ENCODE measurements at places on chromosomes 3 and 15.
A peak's percentile ranks its signal among the peaks of the same experiment; 100 is the strongest.

DNA sequence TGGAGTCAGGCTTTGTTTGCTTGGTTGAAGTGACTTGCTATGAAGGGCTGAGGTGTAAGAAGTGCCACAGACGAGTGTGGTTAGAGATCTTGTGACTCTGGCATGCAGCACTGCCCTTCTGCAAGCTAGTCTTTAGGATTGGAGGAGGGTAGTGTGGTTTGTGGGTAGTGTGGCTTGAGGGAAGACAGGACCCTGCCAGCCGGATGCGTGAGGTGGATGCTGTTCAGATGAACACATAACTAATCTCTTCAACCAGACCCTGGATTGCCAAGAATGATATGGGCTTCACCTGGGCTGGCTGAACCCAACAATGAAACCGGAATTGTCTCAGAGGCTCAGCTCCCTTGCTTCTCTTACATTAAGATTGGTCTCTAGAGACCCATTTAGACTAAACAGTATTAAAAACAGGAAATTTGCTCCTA is 32.7 kb downstream of the STARD9 start:
- DNase-seq = peak; percentile 64

GRCh38 chr3:148625991-148626390 is 71.7 kb upstream of the AGTR1 start:
- no peak for DNase-seq

- DNase-seq = no peak
Measured at GRCh38 chr3:105715372-105715771, 153.4 kb downstream of the CBLB start.

DNA sequence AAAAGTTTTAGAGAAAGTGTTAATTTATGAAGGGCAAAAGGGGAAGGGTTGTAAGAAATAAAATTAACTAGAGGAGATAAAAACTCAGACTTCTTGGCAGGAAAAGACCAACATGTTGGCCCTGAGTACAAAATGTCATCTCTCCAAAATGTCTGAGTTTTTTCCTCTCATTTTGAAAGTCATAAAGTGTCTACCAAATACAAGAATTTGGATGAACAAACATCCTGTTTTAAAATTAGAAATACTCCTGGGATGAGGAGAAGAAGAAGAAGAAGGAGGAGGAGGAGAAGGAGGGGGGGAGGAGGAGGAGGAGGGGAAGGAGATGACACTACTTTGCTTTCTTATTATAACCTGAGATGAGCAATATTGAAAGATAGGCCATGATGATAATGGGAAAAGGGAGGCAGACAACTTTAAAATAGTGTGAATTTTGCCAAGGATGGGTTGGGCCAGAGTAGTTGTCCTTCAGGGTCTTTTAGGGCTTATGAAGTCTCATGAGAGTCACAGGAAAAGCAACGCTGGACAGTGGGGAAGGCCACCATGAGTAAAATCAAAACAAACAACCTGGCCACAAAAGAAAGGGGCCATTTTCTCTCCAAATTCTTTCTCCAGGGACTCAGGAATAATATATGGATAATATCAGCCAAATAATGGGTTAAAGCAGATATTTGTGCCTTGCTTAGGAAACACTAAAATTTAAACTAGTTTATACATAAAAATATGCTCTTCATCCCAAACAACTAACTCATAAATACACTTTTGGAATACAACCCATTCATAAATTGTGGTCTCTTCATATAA is 632.9 kb downstream of the EPHA3 start:
- DNase-seq = no peak

DNA sequence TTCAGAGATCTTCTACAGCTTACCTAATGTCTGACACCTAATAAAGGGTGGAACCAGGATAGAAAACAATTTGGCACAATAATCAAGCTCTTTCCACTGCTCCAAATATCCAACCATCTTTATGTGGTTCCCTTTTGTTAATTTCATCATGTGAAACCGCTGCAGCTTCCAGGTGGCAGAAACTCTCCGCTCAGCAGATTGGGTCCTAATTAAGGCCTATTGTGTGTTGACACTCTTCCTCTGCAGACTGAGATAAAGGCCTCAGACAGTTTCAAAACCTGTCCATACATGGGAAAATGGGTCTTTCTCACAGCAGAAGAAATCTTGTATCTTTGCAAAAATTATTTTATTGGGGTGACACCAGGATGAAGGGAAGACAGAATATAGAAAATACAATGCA is 1002.4 kb upstream of the SEMA6D start:
- DNase-seq = no peak

- no peak for DNase-seq
Measured at GRCh38 chr15:101083336-101084045, 164.3 kb downstream of the LRRK1 start.

GRCh38 chr3:188948997-188949389 is 222.8 kb upstream of the TPRG1 start:
- no peak for DNase-seq

GRCh38 chr15:92693691-92694331 is 38.2 kb upstream of the FAM174B start:
- no peak for DNase-seq

DNA sequence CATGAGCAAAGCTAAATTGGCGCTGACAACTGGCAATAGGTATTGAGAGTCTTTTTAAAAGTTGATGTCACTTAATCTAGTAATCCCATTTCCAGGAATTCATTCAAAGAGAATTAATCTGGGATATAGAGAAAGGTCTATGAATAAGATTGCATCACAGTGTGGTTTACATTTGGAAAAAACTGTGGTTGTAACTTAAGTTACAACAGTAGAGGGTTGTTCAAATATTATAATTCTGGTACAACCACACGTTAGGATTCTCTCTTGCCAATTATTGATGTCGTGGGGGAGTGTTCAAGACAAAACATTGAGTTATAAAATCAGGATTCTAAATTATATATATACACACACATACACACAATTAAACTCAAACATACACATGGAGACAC is 79.8 kb downstream of the LIPC start:
- no peak for DNase-seq

DNA sequence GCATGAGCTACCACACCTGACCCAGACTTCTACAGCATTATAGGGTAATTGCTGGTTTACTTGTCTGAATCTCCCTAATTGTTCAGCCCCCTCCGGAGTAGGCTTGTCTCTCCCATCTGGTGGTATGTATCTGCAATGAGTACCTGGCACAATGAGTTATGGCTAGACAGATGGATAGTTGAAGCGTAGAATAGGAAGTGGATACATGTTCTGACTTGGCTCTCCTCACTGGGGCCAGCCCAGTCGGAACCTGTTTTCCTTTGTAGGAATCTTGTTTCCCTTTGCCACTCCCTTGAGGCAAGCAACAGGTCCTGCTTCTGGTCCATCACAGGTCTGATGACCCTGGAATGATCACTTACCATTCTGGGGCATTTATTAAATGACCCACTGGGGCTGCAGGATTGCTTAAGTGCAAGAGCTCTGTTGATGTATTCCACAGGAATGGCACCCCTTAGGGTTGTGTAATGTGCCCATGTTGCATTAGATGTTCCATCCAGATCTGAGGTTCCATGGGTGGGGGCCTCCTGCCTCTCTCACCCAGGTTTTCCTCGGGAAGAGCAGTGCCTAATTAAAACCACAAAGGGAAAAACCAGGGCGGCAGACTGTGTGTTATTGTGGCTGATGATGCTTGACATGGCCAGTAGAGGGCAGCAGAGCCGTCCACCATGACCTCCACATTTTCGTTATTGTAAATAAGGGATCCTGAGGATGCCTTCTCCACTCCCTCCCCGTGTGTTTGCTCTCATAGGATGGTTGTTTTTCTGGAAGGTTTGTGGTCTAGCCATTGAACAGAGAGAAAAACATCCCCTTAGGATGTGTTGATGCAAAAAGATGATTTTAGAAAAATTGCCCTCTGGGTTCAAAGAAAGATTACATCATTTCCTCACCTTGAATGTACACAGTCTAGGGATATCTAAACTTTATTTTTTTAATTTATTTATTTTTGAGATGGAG is 58.0 kb downstream of the CMTM8 start:
- DNase-seq = peak; percentile 57

- DNase-seq = no peak
Measured at GRCh38 chr15:90213122-90213817, 12.1 kb downstream of the SEMA4B start.

DNA sequence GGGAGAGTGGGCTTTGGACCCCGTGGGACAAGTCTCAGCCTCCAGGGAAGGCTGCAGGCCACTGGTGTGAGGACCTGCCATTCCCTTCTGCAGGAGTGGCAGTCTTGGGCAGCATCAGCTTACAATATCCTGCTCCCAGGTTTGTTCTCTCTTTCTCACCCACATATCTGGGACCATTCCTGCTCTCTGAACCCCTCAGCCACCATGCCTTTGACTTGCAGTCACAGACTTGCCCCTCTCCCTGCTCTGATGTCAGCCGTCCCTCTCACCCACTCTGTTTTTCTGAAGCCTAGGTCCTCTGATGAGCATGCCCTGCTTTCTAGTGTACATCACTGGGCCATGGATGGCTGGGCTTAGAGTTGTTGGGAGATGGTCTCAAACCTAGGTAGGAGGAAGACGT is 282.1 kb downstream of the EPHB1 start:
- no peak for DNase-seq

DNA sequence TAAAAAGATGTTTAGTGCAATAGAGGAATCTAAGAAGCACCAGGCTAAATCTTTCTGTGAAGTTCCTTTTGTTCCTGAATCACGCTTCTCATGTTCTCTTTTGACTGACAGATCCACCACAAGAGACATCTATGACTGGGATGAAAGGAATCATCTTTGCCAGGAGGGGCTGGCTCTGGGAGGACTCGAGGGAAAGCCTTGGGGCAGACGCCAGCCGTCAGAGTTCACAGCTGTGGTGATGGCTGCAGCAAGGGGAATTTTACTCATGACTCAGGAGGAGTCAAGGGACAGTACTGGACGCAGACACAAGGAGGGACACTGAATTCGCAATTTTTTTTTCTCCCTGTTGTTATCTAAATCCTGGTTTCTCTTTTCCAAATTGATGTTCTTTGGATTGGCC is 38.7 kb downstream of the C3orf38 start:
- DNase-seq = no peak

DNA sequence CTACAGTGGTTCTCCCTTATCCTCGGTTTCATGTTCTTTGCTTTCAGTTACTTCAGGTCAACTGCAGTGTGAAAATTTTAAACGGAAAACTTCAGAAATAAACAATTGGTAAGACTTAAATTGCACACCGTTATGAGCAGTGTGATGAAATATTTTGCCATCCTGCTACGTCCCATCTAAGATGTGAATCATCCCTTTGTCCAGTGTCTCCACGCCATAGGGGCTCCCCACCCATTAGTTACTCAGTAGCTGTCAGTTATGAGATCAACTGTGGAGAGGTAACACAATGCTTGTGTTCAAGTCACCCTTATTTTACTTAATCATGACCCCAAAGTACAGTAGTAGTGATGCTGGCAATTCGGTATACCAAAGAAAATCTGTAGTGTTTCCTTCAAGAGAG is 47.4 kb downstream of the TJP1 start:
- DNase-seq = no peak

DNA sequence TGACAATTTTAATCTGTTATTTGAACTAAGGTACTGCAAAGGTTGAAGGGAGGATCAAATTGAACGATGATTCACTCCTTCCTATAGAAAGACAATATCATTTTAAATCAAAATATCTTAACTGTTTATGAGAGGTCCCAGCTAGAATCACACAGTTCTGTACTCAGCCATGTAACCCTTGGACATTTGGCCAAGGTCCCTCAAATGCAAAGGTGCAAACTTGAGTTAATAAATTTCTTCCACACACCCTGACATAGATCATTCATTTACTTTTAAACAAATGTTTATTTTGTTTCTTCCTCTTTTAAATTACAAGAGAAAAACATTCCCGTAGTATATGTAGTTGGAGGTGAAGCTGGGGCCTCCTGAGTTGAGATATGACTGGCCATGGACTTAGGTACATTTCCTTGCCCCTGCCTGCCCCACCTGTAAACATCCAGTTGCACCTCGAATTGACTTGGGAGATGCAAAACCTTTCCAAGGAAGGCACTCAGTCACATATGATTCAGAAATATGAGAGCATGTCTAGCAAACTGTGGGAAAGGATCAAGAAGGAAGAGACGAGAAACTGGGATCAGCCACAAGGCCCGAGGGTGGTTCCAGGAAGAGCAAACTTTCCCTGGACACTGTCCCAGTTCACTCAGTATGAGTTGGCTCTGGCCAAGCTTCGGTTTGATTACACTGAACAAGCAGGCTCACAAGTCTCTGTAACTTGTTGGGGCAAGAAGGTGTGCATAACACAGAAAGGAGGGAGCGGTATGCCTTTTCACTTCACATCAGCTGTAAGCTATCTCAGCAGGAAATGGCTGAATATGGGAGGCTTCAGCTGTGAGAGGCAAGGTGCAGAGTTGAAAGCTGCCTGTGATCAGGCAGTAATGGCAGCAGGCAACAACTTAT is 6.7 kb downstream of the TNFSF10 start:
- no peak for DNase-seq

DNA sequence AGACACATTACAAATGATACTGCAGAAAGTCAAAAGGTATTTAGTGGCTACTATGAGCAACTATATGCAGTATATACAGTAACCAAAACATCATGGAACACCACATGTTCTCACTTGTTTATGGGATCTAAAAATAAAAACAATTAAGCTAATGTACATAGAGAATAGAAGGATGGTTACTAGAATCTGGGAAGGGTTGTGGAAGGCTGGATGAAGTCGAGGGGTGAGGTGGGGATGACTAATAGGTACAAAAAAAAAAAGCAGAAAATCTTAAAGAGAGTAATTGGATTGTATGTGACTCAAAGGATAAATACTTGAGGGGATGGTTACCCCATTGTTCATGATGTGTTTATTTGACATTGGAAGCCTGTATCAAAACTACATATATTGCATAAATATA is 848.8 kb upstream of the GBE1 start:
- no peak for DNase-seq

GRCh38 chr3:184354121-184354728 is 7.2 kb downstream of the CLCN2 start:
- DNase-seq = peak; percentile 81

DNA sequence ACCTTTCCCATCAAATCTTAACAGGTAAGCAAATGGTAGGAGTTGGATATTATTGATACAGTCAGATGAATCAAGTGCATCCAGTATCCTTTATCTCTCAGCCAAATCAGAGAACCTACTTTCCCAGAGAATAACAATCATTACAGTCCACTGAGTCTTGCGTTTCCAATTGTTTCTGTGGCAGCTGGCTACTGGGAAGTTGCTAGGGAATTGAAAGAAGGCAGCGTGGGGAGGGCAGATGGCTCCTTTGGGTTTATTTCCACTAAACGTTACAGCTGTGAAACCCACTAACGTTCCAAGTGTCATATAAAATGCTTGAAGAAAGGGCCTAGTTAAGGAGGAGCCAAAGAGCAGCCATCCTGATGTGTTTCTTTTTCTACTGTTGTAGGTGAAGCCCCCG is 78.4 kb downstream of the WDR72 start:
- DNase-seq = no peak

DNA sequence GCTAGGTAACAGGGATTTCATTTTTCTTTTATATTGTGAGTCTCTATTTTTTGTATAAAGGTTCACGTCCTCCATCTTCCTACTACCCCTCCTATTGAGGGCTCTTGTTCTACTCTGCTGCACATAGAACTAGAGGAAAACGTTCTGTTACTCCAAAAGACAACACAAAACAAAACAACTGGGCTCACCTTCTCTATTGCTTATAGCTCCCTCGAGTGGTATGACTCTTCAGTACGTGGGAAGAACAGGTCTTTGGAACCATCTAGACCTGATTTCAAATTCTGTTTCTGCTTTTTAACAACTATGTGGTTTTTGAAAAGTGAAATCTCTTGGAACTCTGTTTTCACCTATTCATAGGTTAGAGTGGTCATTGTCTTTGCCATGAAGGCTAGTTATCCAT is 515.3 kb downstream of the SOX2 start:
- no peak for DNase-seq

All from stimulated activated naive CD8-positive, alpha-beta T cell treated with anti-CD3 and anti-CD28 coated beads, Interleukin-15, Interleukin-2, amounts not matched to agents 100 U/mL and 50 U/mL, for 24 hours (primary cell).